Heart right ventricle (tissue), 16 donors: ENCODE measurements at places on chromosomes 12 and 14. TPM values are rescaled to one million over a fixed set of nuclear protein-coding genes. Genes with fewer than 3 reads are reported as not detected.

Gene PPM1H
- 4.4 TPM for total RNA-seq

- H3K27me3 ChIP-seq: no peaks in the 10 kb centered on the region
- peak overlapping the region; percentile 53 for H3K27ac ChIP-seq
- DNase-seq: no peak
- peaks cover 92% of the 10 kb centered on the region for H3K36me3 ChIP-seq
- no peak overlapping the region for H3K4me3 ChIP-seq
- H3K4me1 ChIP-seq: no peaks in the 10 kb centered on the region
Measured at GRCh38 chr12:6979453-6979852, 8.7 kb downstream of the EMG1 start.

GRCh38 chr12:3216726-3217682 lies 139.8 kb downstream of the TSPAN9 start:
- no peak overlapping the region for H3K4me3 ChIP-seq
- H3K27me3 ChIP-seq: no peaks in the 10 kb centered on the region
- peak; percentile 45 for DNase-seq
- H3K4me1 ChIP-seq: peaks cover 89% of the 10 kb centered on the region
- peak overlapping the region; percentile 86 for H3K27ac ChIP-seq

- no peaks in the 10 kb centered on the region for H3K27me3 ChIP-seq
- peak overlapping the region; percentile 7 for H3K4me3 ChIP-seq
- no peak for DNase-seq
- no peaks in the 10 kb centered on the region for H3K36me3 ChIP-seq
- peak overlapping the region; percentile 83 for H3K27ac ChIP-seq
Measured at GRCh38 chr14:61568572-61569011, 126.7 kb upstream of the HIF1A start.

GRCh38 chr12:111368291-111368787 lies 556 bp downstream of the PHETA1 start:
- peaks cover 22% of the 10 kb centered on the region for H3K4me1 ChIP-seq
- no peaks in the 10 kb centered on the region for H3K36me3 ChIP-seq
- peak overlapping the region; percentile 65 for H3K4me3 ChIP-seq
- peak overlapping the region; percentile 89 for H3K27ac ChIP-seq
